ENCODE measurements at places on chromosomes 1 and 21.

GRCh38 chr1:14794136-14794768, 195.8 kb downstream of the KAZN start:
- no peak for DNase-seq

DNA sequence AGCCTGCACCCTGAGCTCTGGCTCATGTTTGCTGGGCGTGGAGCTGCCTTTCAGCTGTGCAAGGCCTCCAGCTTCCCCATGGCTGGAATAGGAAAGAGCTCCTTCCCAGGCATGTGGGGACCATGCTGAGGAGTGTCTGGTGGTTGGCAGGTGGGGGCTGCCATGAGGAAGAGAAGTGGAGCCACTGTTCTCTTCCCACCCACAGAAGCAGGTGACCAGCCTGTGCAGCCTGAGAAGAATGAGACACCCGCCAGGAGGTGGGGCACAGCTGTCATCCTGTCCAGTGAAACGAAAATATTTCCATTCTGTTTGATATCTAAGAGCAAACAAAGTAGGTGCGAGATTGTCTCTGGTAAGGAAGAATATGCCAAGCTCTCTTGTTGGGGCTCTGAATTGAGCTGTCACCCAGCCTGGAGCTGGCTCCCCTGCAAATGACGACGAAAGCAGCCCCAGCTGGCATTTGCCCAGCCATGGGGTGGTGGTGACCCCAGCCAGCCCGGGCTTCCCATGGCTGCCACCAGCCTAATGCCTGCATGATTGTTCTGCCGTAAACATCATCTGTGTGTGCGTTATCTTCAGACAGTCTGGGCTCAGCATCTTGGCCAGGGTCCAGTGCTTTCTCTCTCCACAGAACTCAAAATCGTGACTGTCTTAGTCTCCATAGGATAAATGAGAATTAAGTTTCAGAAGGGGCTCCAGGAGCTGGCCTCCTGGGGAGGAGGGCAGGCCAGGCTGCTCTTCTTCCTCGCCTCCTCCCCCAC, 429.8 kb upstream of the VAMP3 start:
- DNase-seq = no peak

- DNase-seq = no peak
Measured at GRCh38 chr1:232274236-232274855, 355.6 kb downstream of the SIPA1L2 start.

GRCh38 chr1:214281720-214282629, 1.0 kb downstream of the SMYD2 start:
- no peak for DNase-seq

- no peak for DNase-seq
Measured at GRCh38 chr1:207319199-207319598, 2.3 kb upstream of the CD55 start.

DNA sequence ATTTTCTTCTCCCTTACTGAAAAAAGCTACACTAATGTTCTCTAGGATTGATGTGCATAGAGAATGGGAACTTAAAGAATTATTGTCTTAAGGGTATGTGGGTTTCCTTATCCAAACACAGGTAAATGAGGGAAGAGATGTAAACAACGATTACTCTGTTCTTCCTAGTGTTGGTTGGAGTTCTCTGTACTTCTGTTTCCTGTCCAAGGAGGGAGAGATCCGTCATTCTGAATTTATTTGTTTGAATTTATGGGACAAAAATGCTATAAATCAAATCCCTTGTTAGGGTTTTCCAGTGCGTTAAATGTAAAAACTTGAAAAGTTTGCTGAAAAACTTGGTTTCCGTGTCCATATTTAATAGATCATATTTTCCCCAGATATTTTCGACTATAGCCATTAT, 29.6 kb downstream of the LAMC1 start:
- no peak for DNase-seq

DNA sequence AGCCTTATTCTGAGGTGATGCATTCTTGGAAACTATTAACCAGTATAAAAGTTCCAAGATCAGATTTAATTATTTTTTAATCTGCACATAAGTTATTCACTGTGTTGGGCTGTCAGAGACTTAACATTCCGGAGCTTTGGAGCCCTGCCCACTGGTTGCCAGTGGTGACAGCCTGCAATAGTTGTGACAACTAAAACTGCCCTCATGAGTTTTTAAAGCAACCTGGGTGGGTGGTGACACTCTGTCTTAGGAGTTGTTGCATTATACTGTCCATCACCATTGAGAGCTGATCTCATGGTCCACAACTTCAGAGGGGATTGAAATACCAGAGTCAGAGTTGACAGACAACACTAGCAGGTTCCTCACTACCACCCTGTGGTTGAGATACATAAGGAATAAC, 653.9 kb upstream of the USP24 start:
- no peak for DNase-seq

- DNase-seq = no peak
Measured at GRCh38 chr21:38170704-38171682, 85.8 kb upstream of the KCNJ15 start.

DNA sequence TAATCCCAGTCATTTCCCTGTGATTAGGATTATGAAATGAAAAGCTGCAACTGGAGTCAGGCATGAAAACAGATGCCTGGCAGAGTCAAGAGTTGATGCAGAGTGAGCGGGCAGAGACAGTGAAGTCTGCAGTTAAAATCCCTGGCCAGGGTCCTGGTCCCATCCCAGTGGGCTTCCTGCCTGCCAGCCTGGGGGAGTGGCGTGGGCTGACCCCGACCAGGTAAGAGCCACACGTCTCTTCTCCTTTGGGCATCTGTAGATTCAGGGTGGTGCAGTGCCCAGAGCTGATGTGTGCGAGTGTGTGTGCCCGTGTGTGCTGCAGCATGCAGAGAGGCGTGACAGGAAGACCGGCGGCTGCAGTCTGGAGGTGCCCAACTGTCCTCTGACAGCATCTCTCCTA, 6.2 kb upstream of the KIAA1614 start:
- DNase-seq = no peak

DNA sequence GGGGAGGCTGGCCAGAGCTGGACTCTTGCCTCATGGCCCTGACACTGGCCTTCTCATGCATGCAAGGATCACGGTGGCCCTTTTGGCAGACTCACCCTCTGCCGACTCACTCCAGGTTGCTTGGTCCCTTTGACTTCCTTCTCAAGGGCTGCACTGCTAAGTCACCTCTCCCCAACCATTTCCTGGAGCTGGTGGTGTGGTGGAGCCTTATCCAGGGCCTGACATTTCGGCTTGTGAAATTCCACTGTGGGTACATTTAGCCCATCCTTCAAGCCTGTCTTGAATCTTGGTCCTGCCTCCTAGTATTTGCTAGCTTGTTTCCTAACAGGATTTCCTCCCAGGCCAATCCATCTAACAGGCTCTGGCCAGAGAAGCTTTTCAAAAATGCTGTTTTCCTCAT, 52.6 kb upstream of the JUN start:
- no peak for DNase-seq

DNA sequence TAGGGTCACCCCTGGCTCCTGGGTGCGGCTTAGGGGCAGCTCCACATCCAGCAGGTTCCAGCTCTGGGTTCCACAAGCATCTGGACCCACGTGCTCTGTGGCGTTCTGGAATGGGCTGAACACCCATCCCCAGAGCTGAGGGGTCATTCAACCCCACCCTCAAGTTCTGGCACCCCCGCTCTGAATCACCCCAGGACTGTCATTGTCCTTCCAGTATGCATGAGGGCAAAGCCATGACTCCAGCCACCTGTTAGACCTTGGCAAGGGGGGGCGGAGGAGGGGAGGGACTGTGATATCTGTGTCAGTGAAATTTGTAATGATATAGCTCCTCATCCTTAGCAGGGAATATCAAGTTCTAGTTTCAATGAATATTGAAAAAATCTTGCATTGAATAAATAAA, 12.3 kb downstream of the INSRR start:
- no peak for DNase-seq

DNA sequence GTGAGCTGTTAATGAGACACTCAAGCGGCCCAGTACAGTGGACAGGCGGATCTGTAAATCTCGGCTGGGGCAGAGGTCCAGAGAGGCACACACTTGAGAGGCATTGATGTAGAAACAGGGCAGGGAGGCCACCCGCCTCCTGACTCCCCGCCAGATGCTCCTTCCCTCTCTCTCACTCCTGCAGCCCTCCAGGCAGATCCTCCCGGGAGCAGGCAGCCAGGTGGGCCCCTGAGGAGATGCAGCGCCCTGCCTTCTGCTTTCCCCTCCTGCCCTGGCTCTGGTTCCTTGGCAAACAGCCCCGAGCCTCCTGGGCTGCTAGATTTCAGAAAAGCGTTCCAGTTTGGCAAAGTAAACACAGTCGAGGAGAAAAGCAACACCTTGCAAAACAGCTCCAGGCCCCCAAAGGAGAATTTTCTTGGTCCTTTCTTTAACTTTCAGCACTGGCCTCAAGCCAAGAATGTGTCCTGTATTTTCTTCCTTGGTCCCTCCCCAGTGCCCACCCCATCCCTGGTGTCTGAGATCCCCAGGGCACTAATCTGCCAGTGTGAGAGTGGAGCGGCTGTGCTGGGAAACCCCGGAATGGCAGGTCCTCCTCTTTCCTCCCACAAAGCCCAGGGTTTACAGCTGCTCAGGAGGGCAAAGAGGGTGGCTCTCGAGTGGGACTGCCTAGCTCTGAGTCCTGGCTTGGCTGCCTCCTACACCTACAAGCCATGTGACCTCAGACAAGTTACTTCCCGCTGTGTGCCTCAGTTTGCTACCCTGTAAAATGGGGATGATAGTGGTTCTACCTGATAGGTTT, 29.4 kb upstream of the IFNLR1 start:
- no peak for DNase-seq

- DNase-seq = no peak
Measured at GRCh38 chr21:32921632-32922230, 104.0 kb upstream of the OLIG2 start.

GRCh38 chr1:164792410-164793004, 233.5 kb downstream of the PBX1 start:
- DNase-seq = no peak

DNA sequence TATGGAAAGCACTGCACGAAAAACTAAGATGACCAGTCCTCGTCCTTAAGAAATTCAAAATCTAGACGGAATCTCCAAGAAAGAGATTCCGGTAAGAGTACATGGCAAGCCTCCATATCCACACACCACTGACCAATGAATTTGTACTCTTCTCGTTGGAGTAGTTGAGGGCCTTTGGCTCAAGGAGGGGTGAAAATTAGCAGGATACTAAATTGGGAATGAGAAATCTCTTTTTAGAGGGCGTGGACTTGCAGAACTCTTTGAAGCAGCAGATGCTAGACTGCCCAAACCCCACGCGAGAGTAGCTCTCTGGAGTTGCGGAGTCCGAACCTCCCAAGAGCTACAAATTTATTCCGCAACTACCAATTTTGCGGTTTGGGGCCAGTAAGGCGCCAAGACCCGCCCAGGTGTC, 872 bp upstream of the PPP2R5A start:
- DNase-seq = no peak

DNA sequence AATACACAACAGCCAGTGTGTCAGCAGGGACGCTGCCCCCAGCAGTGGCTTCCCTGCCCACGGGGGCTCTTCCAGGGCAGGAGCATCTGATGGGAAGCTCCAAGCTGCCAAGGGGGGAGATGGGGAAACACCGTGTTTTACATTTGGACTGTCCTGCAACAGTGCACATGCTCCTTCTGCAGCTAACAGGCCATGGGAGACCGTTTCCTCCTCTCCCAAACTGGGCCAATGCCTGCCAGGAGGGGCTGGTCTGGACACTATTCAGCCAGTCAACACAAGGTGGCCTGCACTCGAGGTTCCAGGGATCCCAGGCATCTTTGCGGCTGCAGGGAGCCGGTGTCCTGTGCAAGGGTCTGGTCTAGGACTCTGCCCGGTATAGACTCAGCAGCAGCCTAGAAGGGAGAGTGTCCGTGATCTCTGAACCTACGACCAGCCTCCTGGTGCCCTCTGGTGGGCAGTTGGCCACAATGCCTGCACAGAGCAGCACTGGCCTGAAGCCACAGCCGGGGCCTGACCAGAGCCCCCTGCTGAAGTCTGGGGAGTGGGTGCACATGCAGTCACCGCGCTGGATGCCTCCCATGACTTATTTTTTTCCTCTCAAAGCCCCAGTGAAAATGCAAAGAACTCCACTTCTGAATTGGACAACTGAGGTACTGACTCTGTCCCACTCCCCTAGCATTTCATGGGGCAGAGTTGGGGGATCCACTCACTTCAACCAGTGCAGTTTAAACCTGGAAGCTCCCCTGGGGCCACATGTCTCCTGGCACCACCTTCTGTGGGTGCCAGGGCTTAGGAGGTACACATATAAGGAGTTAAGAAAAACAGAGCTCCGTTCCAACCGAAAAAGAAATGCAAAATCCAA, 33.3 kb downstream of the RCC2 start:
- DNase-seq = no peak

DNA sequence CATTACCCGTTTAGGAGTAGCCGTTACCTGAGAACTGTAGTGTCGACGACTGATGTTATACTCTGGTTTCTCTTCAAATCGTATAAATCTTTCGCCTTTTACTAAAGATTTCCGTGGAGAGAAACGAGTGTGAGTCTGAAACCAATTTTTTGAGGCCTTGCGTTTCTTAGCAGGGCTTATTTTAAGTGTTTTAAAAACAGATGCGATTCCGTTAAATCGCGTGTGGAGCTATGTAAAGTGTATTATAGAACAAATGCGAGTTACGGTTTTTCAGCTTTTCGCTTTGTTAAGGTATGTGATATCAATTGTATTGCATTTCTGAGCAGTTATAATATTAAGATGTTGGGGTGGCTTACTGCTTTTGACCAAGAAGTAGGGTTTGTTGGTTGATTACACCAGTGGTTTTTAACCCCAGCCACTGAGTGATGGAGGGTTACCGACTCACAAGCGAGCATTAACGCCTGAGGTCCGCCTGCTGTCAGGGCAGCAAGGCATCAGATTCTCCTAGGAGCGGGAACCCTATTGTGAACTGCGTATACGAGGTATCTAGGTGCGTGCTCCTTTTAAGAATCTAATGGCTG, 18.0 kb downstream of the KIAA2013 start:
- DNase-seq = peak; percentile 56

DNA sequence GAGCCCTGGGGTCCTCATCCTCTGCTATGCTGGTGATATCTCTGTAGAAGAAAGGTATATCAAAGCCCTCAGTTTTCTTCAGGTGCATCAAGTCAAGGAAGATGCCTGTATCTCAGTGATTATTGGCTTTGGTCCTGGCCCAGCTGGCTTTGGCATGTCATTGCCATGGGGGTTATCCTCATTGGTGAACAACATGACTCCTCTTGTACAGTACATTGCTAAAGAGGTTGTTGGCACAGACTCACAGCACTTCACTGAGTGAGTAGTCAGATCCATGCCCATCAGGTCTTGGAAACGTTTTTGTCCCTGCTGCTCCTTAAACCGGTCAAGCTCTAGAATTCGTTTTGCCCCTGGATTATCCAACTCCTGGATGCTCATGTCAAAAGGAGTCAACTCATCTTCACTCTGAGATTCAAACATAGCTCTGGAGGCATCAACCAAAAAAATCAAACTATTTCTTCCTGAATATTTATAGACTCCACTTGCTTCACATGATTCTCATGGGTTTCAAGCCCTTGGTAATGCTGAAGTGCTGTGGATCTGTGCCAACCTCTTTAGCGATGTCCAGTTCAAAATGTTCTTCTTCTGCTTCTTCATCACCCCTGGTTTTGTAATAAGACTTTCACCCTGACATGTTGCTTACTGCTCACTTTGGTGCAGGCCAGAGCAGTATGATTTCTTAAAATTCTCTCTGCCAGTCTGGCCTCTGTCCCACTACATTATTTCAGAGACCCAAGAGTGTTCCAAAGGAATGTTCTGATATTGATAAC, 43.0 kb upstream of the RAB3GAP2 start:
- no peak for DNase-seq

All from activated T-helper 1 cell treated with anti-CD3 and anti-CD28 coated beads, Interleukin-2, amount 50 U/mL, for 16 hours (primary cell).